Osteoblast (primary cell): ENCODE measurements at places on chromosomes 11 and 22. TPM values are rescaled to one million over a fixed set of nuclear protein-coding genes. Genes with fewer than 3 reads are reported as not detected.
A peak's percentile ranks its signal among the peaks of the same experiment; 100 is the strongest.

DNA sequence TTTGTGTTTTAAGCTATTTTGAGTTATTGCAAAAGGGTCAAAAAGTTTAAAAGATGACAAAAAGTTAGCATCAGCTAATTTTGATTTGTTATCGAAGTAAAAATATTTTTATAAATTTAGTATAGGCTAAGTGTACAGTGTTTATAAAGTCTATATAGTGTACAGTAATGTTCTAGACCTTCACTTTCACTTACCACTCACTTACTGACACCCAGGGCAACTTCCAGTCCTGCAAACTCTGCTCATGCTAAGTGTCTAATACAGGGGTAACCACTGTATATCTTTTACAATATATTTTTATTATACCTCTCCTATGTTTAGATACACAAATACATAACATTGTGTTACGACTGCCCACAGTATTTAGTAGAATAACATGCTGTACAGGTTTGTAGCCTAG, 59.7 kb downstream of the PDGFD start:
- no peak for DNase-seq

DNA sequence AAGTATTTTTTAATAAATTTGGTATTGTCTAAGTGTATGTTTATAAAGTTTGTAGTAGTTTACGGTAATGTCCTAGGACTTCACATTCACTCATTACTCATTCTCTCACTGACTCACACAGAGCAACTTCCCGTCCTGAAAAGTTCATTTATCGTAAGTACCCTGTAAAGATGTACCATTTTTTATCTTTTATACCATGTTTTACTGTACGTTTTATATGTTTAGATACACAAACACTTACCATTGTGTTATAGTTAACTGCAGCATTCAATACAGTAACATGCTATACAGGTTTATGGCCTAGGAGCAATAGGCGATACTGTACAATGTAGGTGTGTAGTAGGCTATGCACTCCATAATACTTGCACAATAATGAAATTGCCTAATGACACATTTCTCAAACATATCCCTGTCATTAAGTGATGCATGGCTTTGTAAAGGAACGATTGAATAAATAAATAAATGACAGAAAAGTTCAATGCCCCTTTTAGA, 12.5 kb upstream of the CARD18 start:
- peak; percentile 23 for DNase-seq

GRCh38 chr22:47124451-47124881, 362.0 kb downstream of the TBC1D22A start:
- DNase-seq = peak; percentile 63

The TUG1 gene
- 71.9 and 74.6 TPM in 2 replicates for total RNA-seq

The SLC22A9 gene
- total RNA-seq = not detected in 2 replicates

The PRG3 gene
- not detected in 2 replicates for total RNA-seq

GRCh38 chr22:47435826-47436225, 673.4 kb downstream of the TBC1D22A start:
- no peak for DNase-seq

GRCh38 chr11:73160005-73160760, 18.1 kb upstream of the FCHSD2 start:
- no peak for DNase-seq

The THRSP gene
- total RNA-seq = not detected in 2 replicates

GRCh38 chr11:92845805-92846204, 123.6 kb upstream of the MTNR1B start:
- DNase-seq = no peak
